ENCODE measurements at places on chromosomes 12 and 14. TPM values are rescaled to one million over a fixed set of nuclear protein-coding genes. Genes with fewer than 3 reads are reported as not detected.

- no peak for DNase-seq
These were observed 846 bp upstream of the MTHFD1 start for GRCh38 chr14:64387232-64387781.

- no peak for DNase-seq
These were observed 71.7 kb downstream of the CCDC92 start for GRCh38 chr12:123900871-123901376.

DNA sequence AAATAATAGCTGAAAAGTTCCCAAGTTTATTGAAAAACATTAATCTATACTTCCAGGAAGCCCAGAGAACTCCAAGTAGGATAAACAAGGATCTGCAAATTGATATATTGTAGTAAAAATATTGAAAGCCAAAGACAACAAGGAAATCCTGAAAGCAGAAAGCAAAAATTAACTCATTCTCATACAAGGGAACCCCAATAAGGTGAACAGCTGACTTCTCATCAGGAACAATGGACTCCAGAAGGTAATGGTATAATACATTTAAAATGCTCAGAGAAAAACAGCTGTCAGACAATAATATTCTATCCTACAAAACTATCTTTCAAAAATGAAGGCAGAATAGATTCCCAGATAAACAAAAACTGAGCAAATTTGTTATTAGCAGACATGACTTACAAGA, 138.1 kb upstream of the BMP4 start:
- DNase-seq = no peak

PALS1 gene
- 13.7 TPM for total RNA-seq

- DNase-seq = no peak
These were observed 3.4 kb upstream of the DLGAP5 start for GRCh38 chr14:55194656-55195355.

Data from left cardiac atrium (tissue), 4 donors.